ENCODE measurements at places on chromosomes 4 and X.

DNA sequence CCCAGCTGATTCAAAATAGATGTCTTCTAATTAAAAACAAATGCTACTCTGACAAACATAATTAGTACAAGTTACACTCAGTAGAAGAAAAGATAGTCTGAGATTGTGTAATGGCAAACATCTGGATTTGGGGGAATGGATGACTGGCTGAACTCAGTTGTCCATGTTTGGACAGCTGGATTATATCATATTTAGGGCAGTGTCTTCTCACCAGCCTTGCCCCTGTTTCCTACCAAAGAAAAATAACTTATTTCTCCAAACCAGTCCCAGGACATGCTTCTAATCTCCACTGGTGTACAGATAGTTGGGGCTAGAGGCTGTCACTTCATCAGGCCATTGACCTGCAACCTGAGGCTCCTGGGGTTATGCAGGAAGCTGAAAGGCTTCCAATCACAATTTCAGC, 237.3 kb downstream of the USP46 start:
- no peak for DNase-seq

GRCh38 chr4:77446601-77447000, 159.0 kb upstream of the CXCL13 start:
- DNase-seq: no peak

DNA sequence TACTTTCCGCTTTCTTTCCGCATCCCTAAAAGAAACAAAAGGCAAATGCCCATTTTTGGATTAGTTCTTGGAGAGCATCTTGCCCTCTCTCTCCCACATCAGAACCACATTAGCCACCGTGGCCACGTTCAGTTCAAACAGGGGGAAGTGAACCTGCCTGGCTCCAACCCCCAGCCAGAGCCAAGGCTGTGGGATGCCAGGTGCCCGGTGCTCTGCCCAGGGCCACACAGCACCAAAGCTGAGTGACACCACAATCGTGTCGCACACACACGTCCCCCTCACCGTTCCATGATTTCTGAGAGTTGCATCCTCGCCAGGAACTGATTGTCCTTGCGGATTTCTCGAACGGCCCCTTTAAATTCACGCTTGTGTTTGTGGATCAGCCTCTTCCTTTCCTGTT, 24.3 kb downstream of the NOP14 start:
- no peak for DNase-seq

GRCh38 chrX:101491943-101492342, 6.7 kb downstream of the ARMCX4 start:
- DNase-seq: no peak
